CD8-positive, alpha-beta memory T cell (primary cell): ENCODE measurements at places on chromosomes 4 and X. TPM values are rescaled to one million over a fixed set of nuclear protein-coding genes. Genes with fewer than 3 reads are reported as not detected.

Gene DIPK2B
- total RNA-seq = not detected

Gene GATA1
- total RNA-seq = not detected

Gene TMEM150C
- total RNA-seq = not detected

Gene NSUN7
- total RNA-seq = not detected

Gene ADGRG4
- total RNA-seq = not detected

Gene IQCM
- total RNA-seq = not detected

DNA sequence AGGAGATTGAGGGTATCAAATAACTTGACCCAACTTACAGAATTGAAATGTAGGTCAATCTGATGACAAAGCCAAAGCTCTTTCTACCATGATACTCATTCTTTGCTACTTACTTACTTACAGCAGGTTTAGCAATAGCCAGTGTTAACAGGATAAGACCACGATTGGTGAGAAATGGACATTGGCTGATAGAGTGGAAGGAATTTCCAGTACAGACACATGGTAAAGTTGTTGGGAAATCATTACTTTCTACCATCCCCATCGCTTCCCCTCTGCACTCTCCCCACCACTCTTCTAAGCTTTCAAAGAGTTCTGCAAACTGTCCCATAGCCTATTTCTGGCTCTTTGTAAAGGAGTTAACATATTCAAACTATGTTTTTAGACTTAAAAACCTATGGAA, 119.7 kb downstream of the CHRNA9 start:
- no peaks in the 10 kb centered on the region for H3K4me1 ChIP-seq
- no peak overlapping the region for H3K27ac ChIP-seq
- H3K36me3 ChIP-seq = no peaks in the 10 kb centered on the region
- H3K27me3 ChIP-seq = no peaks in the 10 kb centered on the region
- no peak overlapping the region for H3K4me3 ChIP-seq

DNA sequence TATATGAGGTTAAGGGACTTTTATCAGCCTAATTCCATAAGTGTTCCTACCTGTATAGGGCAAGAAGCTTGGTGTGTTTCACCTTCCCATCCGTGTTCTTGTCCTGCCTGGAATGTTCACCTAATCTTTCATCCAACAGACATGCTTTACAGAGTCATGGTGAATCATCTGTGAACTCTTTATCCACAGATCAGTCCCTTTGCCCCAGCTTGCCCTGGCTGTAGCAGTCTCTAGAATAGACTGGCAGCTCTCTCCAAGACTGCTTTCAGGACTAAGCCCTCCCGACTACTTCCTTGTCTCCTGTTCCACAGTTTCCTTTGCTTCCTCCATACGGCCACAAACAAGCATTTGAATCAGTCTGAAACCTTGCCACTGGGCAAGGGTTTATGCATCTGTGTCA, 177.9 kb upstream of the IL15 start:
- H3K36me3 ChIP-seq = no peaks in the 10 kb centered on the region
- H3K27ac ChIP-seq = no peak overlapping the region
- no peak for DNase-seq

DNA sequence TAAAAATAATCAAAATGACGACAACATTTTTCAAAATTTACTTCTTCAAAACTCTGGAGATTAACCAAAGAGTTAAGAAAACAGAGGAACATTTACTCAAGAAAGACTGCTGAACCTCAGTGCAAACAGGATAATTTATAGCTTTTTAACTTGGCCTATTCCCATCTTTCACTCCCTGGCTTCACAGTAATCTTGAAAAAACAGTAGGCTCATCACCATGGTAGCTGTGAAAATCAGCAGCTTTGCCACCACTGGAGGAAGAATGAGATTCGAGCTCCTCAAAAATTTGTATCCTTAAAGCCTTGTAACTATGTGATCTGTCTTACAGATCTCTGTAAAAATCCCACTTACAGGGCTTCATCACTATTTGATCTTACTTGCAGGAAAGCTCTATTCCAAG, 447.7 kb upstream of the CTSO start:
- no peaks in the 10 kb centered on the region for H3K27me3 ChIP-seq
- no peak overlapping the region for H3K4me3 ChIP-seq
- no peak for DNase-seq

DNA sequence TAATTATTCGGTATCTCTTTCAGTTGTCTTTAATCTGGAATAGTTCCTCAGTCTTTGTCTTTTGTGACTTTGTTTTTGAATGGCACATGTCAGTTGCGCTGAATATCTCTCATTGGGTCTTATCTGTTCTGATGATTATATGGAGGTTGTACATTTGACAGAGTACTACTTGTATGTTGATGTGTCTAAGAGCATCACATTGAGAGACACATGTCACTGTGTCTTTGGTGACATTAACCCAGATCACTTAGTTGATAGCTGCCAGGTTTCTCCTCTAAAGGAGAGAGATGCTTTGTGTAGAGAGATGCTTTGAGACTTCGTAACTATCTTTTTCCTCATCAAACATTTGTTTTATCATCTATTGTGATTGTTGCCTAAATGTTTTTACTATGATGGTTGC, 92.1 kb downstream of the USP9X start:
- H3K27ac ChIP-seq = no peak overlapping the region
- H3K4me1 ChIP-seq = peaks cover 13% of the 10 kb centered on the region
- H3K4me3 ChIP-seq = no peak overlapping the region
- no peaks in the 10 kb centered on the region for H3K27me3 ChIP-seq
- peaks cover 3% of the 10 kb centered on the region for H3K36me3 ChIP-seq

DNA sequence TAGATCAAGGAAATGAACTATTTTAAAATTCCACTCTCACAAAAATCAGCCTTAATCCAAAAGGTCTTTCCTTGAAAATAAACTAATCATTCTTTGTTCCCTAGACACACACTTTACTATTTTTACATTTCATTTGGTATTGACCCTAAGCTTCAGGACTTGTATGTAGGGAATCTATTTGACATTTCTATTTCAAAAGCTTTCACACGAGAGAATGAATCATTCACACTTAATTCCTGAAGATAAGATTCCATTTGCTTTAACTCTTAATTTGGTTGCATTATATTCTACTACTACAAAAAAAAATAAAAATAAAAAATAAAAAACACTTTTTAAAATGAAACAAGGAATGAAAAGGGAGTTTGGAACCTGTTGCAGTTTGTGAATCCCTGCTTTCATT, 43.7 kb downstream of the EDNRA start:
- no peak overlapping the region for H3K4me3 ChIP-seq
- no peak overlapping the region for H3K27ac ChIP-seq
- no peaks in the 10 kb centered on the region for H3K4me1 ChIP-seq
- no peaks in the 10 kb centered on the region for H3K36me3 ChIP-seq

DNA sequence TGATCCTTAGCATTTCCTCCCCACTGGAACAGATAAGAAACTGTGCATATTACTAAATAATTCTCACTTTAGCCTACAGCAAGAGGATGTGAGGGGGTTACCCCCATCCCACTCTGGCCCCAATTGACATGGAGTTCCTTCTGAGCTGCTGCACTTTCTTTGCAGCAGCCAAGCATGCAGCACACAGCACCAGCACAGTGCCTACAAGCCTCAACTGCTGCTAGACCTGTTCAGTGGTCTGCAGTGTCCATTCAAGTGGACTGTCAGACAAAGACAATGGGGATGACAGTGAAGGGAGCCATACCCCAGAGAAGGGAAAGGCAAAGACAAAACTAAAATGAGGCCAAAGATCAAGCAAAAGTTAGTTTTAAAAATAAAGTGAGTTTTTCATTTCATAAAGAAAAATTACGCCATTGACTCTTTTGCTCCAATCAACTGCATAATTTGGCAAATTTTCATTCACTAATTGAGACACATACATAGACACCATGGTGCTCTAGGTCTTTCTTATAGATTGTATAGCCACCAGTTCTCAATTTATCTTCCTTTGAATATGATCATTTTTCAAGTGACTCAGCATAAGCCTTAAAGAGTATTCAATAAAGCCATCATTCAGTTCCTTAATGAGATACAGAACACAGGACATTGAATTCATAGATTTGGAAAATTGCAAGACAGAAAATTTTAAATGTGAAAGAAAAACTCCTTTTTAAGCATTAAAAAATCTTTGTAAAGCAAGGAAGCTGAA, 410.6 kb downstream of the HNRNPD start:
- H3K36me3 ChIP-seq = no peaks in the 10 kb centered on the region
- no peaks in the 10 kb centered on the region for H3K4me1 ChIP-seq
- H3K27me3 ChIP-seq = no peaks in the 10 kb centered on the region

- peaks cover 6% of the 10 kb centered on the region for H3K4me1 ChIP-seq
- no peaks in the 10 kb centered on the region for H3K36me3 ChIP-seq
- no peaks in the 10 kb centered on the region for H3K27me3 ChIP-seq
- DNase-seq = no peak
- H3K27ac ChIP-seq = peak overlapping the region; percentile 51
Observed at GRCh38 chrX:64394059-64394873, 986 bp downstream of the MTMR8 start.

- no peak overlapping the region for H3K27ac ChIP-seq
- no peaks in the 10 kb centered on the region for H3K27me3 ChIP-seq
- H3K4me3 ChIP-seq = no peak overlapping the region
- H3K36me3 ChIP-seq = no peaks in the 10 kb centered on the region
- DNase-seq = no peak
Observed at GRCh38 chr4:6361076-6361784, 91.6 kb downstream of the WFS1 start.

GRCh38 chr4:96108146-96108545, 268.3 kb downstream of the PDHA2 start:
- DNase-seq = no peak
- H3K36me3 ChIP-seq = no peaks in the 10 kb centered on the region
- H3K27ac ChIP-seq = no peak overlapping the region
- no peaks in the 10 kb centered on the region for H3K27me3 ChIP-seq
- no peaks in the 10 kb centered on the region for H3K4me1 ChIP-seq
- no peak overlapping the region for H3K4me3 ChIP-seq

GRCh38 chr4:54746218-54746617, 88.5 kb downstream of the KIT start:
- H3K27ac ChIP-seq = no peak overlapping the region
- no peaks in the 10 kb centered on the region for H3K4me1 ChIP-seq
- H3K4me3 ChIP-seq = no peak overlapping the region
- H3K36me3 ChIP-seq = no peaks in the 10 kb centered on the region
- no peaks in the 10 kb centered on the region for H3K27me3 ChIP-seq
- no peak for DNase-seq

DNA sequence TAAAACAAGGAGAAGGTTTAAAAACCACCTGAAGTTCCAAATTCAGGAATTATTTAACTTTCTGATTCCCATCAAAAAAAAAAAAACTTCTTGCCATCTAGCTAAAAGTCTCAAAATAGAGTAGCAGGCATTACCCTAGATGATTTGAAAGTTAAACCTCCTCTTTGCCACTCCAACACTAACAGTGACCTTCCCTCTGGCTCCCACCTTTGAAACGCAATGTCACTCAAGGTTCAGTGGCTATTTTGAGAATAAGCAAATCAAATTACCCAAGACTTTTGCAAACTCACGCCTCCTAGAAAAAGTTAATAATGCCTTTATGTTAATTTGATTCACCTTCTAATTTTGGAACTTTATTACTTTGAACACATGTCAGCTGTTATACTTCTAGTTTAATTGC, 103.2 kb downstream of the ARHGAP6 start:
- no peak for DNase-seq
- no peak overlapping the region for H3K27ac ChIP-seq
- no peaks in the 10 kb centered on the region for H3K4me1 ChIP-seq
- H3K27me3 ChIP-seq = no peaks in the 10 kb centered on the region
- H3K36me3 ChIP-seq = no peaks in the 10 kb centered on the region
- H3K4me3 ChIP-seq = no peak overlapping the region

DNA sequence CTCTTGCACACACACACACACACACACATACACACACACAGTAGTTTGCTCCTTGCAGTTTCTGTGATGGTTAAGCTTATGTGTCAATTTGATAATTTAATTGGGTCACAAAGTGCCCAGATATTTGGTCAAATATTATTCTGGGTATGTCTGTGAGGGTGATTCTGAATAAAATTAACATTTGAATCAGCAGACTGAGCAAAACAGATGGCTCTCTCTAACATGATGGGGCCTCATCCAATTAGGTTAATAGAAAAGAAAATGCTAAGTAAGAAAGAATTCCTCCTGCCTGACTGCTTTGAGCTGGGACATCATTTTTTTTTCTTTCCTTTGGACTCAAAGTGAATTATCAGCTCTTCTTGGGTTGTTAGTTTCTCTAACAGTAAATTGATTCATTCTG, 191.2 kb upstream of the INTU start:
- H3K36me3 ChIP-seq = no peaks in the 10 kb centered on the region
- no peaks in the 10 kb centered on the region for H3K27me3 ChIP-seq
- H3K4me3 ChIP-seq = no peak overlapping the region

- H3K27me3 ChIP-seq = no peaks in the 10 kb centered on the region
- no peak overlapping the region for H3K27ac ChIP-seq
- H3K4me3 ChIP-seq = no peak overlapping the region
- DNase-seq = no peak
- no peaks in the 10 kb centered on the region for H3K4me1 ChIP-seq
Observed at GRCh38 chrX:7307720-7308119, 159.8 kb upstream of the PUDP start.

DNA sequence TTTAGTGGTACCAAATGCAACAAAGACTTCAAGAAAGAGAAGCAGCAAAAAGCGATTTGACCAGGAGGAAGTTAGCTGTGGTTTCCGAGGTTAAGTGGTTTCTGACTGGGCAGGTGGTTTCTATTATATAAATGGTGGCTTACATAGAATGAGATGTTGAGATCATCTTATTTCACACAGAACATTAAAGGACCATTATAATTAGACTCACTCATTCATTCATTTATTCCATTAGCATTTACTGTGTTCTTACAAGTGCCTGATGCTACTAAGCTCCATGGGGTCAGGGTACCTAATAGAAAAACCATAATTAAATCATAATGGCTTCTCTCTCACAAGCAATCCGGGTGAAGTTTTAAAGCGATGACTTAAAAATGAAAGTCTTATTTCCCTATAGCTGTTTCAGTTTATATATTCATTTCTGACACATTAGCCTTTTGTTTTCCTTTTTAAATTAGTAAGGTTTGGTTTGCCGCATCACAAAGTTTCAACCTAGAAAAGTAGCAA, 10.6 kb downstream of the TSPAN6 start:
- DNase-seq = no peak
- H3K36me3 ChIP-seq = no peaks in the 10 kb centered on the region
- H3K27ac ChIP-seq = no peak overlapping the region
- H3K4me3 ChIP-seq = no peak overlapping the region
- H3K27me3 ChIP-seq = no peaks in the 10 kb centered on the region

DNA sequence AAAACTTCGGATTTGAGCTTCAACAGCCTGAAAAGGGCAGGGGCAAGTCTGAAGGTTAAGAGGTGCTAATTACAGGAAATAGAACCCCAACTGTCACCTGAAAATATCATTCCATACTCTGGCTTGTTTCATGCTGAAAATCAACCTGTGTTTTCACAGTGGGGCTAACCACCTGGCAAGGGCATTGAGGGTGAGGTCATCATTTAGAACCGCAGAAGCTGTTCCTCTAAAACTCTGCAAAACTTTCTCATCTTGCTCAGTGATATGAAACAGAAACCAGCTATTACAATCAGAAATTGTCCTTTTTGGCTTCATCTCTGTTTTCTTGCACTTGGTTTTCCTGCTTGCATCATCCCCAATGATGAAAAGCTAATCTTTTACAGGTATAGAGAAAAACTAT, 247.6 kb downstream of the DCLK2 start:
- H3K27ac ChIP-seq = no peak overlapping the region
- DNase-seq = no peak
- no peaks in the 10 kb centered on the region for H3K4me1 ChIP-seq
- H3K36me3 ChIP-seq = peaks cover 4% of the 10 kb centered on the region

- no peak overlapping the region for H3K4me3 ChIP-seq
- H3K27ac ChIP-seq = no peak overlapping the region
- no peak for DNase-seq
Observed at GRCh38 chr4:153181700-153182099, 22.5 kb upstream of the TRIM2 start.
